Testis (tissue), 5 donors: ENCODE measurements at places on chromosomes 16 and 17.
A peak's percentile ranks its signal among the peaks of the same experiment; 100 is the strongest.

DNA sequence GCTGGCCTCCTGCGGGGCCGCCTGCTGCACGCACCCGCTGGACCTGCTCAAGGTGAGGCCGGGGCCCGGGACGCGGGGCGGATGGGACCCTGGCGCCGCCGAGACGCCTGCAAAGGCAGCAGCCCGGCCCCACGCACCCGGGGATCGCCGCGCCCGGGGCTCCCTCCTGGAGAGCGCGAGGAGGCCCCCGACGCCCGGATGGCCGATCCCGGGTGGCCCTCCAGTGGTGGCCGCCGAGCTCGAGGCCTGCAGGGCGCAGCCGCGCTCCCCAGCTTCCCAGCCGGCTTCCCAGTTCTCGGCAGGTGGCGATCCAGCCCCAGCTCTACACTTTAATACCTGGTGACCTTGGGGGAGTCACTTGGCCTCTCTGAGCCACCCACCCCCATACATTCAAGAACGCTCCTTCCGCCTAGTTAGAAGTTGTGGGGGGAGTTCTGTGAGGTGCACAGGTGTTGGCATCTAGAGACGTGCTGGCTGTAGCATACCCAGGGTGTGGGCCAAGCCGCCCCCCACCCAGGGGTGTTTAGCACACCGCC is 452 bp downstream of the SLC25A10 start:
- DNase-seq = no peak

DNA sequence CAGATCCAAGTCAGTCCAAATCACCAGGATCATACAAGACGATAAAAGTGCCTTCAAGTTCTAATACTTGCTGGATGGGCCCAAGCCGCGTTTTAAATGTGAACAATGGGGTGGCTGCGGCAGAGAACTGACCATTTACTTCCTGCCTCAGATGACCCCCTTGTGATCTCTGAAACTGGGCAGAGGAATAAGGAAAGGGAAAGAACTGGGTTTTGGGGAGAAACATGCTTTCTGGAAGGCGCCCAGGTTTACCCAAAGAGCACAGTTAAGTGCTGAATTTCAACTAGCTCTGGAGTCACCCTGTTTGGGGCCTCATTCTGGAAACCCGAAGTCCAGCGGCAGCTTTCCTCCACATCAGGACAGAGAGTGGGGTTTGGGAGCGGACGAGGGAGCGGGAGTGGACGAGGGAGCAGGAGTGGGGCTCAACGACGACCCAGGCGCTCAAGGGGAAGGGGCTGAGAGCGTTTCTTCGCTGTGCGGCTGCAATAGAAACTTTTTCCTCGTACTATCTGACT is 1.6 kb downstream of the FAM20A start:
- DNase-seq = peak; percentile 51

DNA sequence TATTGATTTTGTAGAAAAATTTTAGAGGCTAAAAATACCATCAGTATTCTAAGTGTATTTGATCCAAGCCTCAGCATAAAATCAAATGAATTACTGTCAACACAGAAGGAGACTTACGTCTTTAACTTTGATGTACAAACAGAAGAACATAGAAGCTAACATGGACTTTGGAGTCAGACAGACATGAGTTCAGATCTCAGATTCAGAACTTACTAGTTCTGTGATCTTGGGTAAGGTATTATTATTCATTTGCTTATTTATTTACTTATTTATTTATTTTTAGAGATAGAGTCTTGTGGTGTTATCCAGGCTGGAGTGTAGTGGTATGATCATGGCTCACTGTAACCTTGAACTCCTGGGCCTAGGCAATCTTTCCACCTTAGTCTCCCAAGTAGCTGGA is 4.0 kb upstream of the SLFN12L start:
- no peak for DNase-seq

DNA sequence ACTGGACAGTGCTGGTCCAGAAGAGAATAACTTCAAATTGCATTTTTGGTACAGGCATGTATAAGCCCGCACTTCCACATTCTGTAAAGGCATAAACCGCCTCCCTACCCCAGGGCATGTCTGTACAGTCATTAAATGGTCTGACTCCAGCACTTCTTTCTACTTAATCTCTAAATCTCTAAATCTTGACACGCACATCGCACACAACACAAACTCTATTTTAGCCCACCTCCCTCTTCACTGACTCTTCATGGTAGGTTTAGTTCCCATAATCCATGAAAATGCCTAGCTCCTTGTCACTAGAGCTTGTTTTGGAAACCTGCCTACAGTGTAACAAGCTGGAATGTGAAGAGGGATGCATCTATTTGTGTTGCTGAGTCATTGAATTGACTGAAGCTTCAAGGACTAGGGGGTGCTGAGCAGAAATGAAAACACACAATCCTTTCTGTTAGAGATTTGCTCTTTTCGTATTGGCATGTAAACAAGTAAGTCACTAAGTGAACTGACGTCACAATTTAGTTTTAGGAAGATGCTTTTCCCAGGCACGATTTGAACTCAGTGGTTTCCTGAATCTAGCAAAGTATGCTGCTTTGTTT is 1.6 kb upstream of the DUSP14 start:
- no peak for DNase-seq

DNA sequence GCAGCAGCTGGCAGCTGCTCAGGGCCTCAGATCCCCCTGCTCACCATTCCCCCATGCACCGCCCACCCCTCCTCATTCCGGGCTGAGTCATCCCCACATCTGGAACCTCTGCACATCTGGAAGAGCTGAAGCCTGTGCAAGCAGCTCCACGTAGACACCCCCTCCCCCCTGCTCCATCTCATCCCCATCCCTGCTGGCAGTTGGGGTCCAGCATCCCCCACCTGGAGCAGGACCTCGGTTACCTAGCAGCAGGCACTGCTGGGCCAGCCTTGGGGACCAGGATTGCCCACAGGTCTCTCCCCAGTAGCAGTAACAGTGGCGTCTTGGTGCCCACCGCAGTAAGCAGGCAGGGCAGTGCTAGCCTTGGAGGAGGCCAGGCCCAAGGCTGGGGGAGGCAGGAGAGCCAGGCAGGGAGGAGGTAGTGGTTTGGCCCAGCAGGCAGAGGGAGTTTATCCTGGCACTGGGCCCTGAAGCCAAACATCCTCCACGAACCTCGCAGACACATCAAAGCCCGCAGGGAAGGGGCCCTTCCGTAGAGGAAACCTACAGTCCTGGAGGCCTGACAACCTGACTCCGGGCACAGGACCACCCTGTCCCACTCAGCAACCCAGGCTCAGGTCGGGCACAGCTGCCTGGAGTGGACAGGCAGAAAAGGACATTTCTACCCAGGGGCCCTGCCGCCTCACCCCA is 7.7 kb upstream of the TMEM92 start:
- DNase-seq = peak; percentile 76

- DNase-seq = no peak
Observed at GRCh38 chr16:53712065-53712464, 8.1 kb downstream of the FTO start.

DNA sequence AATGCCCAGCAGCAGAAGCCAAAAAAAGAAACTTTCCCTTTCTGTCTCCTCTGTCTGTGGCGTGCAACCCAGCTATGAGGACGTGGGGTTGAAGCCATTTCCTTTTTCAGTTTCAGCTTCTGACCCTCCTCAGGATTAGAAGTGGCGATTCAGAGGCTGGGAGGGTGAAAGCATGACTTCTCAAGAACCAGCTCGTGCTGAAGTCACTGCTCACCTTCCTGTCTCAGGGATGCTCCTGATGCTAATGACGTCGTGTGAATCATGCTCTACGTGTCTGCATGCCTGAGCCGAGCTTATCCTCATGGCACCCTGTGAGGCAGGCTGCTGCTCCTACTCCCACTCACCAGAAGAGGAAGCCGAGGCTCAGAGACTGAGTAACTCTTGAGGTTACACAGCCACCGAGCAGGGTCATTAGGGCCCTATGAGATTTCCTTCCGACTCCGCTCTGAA is 5.7 kb upstream of the LPO start:
- DNase-seq = peak; percentile 20

DNA sequence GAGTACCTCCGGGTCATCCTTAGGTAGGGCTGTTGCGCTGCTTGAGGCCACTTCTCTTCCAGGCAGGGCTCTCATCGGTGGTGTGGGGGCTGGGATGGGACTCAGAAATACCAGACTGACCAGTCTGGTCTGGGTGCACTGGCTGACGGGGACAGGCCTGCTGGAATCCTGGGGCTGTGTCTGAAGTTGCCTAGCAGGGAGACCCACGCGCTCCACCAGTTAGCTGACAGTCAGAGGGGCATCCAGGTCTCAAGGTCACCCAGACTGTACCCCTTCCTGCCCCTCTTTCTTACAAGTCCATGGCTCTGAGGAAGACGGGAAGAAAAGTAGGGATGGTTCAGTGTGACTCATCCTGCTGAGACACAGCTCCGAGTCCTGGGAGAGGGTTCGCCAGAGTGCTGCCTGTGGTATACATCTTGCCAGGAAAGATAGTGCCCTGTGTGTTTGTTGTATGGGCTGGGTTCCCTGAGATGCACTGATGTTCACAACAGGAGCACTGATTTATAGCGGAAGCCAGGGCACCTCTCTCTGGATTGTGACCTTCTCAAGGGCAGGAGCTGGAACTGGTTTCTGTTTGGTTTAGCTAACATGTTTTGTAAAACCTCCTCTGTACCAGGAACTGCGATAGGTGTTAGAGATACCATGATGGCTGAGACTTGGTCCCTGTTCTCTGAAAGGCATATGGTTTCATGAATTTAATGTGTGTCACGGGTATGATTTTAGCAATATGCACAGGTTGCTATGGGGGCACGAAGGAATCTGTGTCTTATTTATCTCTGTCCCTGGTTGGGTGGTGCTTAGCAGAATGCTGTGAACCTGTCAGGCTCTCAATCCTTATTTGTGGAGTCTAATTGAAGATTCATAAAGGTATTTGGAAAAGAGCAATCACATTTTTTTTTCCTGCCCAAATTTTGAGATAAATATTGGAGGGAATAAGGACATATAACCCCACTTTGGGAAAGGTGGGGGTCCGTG is 97.5 kb downstream of the OR1D5 start:
- no peak for DNase-seq

DNA sequence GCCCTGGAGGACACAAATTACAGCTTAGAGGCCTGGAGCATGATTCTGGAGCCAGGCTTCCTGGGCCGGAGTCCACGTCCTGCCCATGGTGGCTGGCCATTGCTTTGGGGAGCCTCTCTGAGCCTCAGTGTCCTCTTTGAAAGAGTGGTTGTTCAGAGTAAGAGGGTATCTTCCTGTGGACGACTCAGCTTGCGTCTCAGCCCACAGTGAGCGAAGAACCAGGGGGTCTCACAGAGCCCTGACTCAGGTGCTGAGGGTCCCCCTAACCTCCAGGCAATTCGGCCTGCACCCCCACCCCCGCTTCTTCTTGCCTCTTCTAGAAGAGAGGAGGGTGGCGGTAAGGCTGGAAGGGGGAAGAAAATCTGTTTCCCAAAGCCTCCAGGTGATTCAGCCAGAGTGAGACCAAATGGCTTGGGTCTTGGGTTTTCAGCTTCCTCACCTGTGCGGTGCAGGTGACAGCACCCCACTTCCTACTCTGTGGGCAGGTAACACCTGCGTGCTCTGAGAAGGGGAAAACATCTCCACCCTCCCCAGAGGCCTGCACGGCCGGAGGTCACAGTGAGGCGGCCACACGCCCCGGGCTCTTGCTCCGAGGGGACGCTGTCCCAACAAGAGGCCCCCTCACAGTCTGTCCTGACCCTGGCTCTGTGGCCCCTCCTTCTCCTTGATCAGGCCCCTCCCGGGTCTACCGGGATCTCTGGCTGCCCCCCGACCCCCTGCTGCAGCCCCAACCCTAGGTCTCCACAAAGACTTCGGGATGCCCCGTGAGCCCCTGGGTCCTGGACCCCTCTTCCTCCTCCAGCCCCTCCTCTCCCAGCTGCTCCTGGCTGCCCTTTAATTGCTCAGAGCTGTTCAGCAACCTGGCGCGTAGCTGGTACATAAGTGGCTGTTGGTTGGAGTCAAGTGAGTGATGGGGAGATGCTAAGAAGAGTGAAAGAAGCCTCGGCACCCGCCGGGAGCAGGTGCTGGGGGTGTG is 119.2 kb downstream of the METRNL start:
- DNase-seq = peak; percentile 13

GRCh38 chr17:76154292-76154691 is 13.2 kb upstream of the FOXJ1 start:
- no peak for DNase-seq

DNA sequence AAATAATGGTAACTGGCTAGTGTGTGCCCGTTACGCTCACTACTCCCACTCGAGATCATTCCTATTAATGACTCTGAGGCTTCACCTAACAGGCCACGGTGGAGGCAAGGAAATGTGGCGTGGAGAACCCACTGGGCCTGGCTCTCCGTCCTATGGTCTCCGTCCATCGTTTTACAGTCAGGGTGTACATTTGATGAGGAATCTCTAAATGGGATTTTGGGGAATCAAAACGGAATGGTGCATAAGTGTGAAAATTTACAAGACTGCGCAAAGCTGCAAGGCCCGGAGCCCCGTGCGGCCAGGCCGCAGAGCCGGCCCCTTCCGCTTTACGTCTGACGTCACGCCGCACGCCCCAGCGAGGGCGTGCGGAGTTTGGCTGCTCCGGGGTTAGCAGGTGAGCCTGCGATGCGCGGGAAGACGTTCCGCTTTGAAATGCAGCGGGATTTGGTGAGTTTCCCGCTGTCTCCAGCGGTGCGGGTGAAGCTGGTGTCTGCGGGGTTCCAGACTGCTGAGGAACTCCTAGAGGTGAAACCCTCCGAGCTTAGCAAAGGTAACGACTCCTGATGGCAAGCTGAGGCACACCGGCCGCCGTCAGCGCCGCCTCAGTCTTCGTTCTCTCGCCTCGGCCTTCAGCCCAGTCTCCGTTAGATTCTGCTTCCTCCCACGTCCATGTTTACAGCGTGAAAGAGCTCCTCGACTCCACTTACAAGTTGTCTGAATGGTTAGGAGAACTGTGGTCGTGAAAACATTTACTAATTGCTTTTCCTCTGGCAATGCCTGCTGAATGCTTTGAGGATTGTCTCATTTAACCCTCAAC is at the start of gene RAD51C:
Gene RAD51C, plus strand, starts transcription at position 364 of the 817 bp plus-strand sequence. Its CDS starts 42 bp downstream, at position 406.
- DNase-seq = peak; percentile 90

DNA sequence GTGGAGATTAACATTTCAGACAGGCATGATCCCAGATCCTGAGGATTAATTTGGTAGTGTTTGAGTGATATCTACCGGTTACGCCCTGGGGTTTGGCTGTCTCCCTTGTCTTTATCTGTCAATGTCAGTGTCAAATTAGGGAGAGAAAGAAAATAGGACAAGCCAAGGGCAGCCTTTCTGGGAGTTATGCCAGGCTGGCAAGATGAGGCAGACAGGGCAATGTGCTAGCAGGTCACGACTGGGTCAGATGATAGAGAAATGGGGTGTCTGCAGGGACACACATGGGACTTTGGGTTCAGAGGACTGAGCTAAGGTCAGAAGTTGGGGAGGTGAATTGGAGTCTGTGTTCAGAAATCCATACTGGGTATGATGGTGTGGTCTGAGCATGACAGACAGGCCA is 27.4 kb upstream of the LYRM9 start:
- DNase-seq = peak; percentile 60

- no peak for DNase-seq
Observed at GRCh38 chr17:44001461-44001920, 2.9 kb upstream of the NAGS start.
